Type B pancreatic cell (in vitro differentiated cells): ENCODE measurements at places on chromosomes 6 and 20.

GRCh38 chr20:51631011-51631950 is 88.8 kb upstream of the NFATC2 start:
- no peak for DNase-seq

DNA sequence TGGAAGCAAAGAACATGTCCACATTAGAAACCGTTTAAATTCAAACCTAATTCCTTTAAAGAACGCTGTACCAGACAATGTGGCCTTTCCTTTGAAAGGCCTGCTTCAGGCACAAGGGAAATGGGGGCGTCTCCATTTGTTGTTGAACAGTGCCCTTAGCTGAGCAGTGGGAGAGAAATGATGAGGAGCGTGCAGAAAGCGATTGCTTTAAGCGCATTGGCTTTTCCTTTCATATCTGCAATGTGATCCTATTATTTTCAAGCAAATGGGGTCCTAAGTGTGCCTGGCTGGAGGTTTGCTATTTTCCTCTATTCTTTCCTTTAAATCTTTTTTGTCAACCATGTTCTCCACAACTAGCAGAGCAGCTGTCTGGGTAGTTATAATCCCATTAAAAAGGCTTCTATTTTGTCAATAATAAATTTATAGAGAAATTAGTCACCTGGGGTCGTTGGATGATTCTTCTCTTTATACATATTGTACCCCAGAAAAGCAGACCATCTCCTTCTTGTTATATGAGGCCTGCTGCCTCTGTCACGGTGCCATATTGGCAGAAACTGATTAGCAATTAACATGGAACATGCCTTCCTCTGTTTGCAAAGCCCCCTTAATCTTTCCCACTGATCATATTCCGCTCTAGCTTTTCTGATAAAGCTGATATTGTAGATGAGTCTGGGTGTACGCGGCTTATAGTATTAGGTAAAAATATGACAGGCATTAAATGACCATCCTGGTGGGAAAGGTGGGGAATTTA is 151.1 kb upstream of the JAG1 start:
- DNase-seq, result no peak

GRCh38 chr20:11492386-11492785 is 425.3 kb upstream of the BTBD3 start:
- no peak for DNase-seq

DNA sequence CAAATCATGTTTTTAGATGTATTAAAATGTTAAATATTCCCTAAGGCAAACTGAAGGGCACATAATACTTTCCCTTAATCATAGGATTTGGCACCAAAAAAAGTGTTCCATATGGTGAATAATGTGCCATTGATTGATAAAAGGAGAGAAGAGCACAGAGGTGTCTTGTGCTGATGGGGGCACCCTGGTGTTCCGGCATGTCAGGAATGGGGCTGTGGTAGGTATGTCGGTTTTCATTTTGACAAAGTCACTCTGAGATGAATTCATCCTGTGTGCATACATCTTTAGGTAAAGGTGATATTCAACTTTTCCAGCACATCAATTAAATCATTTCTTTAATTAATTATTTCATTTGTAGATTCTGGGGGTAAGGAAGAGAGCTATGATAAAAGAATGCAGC is 36.8 kb downstream of the CENPW start:
- DNase-seq, result no peak

DNA sequence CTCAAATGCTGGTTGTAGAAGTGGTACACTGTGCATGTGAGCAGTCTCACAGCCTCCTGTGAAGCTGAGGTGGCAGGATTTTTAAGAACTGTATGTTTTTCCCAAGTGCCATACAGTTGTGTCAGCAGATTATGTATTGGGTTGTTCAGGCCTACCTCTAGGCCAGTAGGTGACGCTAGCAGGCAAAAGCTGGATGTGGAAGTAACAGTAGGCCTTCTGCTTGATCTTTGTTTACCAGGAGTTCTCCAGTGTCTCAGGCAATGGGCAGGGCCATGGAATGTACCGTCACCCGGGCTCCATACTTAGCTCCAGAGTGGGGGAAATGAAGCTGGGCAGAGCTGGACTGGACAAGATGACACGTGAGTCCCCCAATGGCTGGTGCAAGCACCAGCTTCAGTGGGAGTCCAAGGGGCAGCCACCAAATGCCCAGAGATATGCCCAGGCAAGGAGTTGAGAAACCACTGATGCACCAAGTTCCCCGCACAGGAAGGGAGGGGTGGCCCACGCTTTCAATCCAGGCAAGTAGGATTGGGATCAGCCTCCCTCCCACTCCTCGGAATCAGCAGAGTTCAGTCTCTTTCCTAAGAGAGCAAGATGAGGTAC is 289.7 kb downstream of the HTR1B start:
- no peak for DNase-seq

GRCh38 chr6:149636124-149636523 is 12.4 kb downstream of the KATNA1 start:
- no peak for DNase-seq

- DNase-seq, result peak; percentile 34
Observed at GRCh38 chr20:40782043-40782368, 93.0 kb upstream of the MAFB start.

DNA sequence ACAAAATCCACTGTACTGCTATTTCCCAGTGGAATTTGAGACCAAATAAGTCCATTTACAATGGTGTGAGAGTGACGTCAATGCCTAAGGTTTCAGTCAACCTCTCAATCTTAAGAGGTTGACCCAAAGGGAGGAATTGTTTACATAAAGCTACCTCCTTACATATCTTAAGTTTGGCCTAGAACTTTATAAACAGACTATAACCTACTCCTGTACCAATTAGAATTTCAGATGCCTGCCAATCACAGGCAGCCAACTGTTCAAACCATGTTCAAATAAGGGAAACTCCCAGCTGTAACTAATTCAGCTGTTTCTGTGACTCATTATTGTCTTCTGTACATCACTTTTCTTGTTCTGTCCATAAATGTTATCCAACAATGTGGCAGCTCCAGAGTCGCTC is 14.5 kb downstream of the LGSN start:
- no peak for DNase-seq

GRCh38 chr20:9186396-9186795 is 117.5 kb downstream of the PLCB4 start:
- DNase-seq, result no peak
